ENCODE measurements at places on chromosomes 1 and 21.

- no peak for DNase-seq
Measured at GRCh38 chr1:176531921-176532897, 69.2 kb downstream of the PAPPA2 start.

- no peak for DNase-seq
Measured at GRCh38 chr1:157101149-157101548, 1.5 kb upstream of the ETV3L start.

DNA sequence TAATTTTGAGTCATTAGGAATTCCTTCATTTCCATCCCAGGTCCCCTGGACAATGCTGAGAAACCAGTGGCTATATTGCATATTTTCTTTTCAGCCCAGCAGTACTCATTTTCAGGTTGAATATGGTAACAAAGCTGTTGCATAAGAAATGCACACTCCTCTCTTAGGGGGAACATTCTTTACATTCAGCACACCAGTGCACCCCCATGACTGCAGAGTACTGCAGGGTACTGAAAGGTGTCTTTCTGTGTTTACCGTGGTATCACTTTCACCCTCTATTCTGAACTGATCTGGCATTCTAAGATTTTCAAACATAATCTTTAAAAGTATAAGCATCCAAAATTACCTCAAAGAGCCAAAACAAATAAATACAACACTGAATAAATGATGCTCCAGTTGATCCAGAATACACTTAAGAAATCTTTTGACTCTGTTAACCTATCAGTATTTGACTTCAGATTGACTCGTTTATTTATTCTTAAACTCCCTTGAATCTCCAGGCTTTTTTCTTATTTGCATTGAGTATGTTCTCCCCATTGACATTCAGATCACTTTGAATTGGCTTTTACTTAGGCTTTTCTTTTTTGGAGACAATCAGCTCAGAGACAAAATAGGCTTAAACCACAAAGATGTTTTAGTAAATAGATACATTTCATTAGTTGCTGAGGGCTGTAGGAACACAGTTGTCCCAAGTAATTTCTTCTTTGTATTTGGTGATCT, 213.6 kb downstream of the NFIA start:
- no peak for DNase-seq

- DNase-seq, result no peak
Measured at GRCh38 chr1:22043198-22043769, 9.2 kb upstream of the CDC42 start.

- DNase-seq, result no peak
Measured at GRCh38 chr1:214452152-214452784, 99.1 kb downstream of the PTPN14 start.

DNA sequence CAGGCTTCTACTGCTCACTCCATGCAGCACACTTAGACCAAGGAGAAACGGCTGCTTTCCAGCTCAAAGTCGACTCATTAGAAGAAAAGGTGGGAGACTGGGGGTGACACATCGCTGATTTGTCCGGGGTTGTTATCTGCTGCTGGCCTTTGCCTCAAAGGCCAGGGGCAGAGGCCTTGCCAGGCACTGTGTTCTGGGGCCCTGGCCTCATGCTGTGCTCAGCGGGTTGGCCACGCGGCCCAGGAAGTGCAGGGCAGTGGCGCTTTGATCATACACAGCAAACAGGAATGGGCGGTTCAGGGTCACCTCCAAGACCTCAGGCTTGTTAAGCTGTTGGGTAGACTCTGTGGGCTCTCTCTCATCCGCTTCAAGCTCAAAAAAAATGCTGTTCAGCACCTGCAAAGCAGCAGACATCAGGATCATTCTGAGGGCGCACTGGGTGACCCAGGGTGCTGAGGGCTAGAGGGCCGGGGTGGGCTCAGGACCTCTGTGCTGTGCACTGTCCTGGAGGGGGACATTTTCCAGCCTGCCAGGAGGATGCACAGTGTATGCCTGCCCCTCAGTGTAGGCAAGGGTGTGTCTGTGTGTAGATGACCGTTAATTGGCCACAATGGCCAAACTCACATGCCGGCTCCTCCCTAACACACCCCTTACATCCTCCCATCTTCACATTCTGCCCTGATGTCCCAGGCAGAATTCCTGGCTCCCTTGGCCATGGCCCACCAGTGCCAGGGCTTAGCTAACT, 10.8 kb downstream of the AGT start:
- DNase-seq, result no peak

DNA sequence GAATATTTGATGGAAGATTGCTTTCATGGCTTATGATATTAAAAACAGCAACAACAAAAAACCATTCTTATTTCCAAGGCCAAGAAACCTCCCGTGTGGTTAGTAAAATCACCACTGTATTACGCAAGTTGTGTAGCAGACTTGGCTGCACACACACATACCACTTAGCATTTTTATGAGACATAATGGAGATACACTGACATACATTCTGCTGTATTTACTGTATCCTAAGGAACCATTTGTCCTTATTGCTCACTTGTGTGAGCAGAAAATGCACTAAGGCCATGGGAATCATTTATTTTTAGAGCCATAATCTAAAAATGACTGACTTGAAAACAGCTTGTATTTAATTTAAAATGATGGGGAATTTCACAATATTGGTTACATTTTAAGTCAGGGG, 584 bp upstream of the C1orf141 start:
- DNase-seq, result no peak

GRCh38 chr1:185916861-185917260, 182.7 kb downstream of the HMCN1 start:
- DNase-seq, result no peak

- DNase-seq, result no peak
Measured at GRCh38 chr21:33028287-33028670, 2.5 kb downstream of the OLIG2 start.

DNA sequence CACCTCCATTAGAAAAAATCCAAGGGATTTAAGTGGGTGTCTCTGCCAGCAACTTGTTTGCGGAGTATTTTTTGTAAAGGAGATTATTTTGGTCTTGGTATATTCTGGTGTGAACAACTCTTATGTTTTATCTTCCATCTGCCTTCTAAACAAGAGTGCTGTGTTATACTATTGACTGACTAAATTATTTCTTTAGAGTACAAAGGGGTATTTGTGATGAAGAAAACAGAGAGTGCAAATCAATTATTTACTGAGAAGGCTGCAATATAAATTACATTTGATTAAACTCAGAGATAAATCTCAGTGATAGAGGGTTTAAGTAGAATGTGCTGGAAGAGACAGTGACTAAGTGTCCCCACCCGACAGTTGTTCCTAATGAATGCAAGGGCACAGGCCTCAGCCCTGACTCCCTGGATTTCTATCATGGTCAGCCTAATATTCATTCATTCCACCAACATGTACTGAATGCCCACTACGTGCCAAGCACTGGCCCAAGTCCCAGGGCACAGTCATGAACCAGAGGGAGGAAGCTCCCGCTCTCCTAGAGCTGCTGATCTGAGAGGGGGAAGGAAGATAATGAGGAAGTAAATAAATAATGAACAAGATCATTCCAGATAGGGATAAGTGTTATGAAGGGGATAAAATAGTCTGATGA, 196.9 kb upstream of the C8B start:
- DNase-seq, result no peak

- DNase-seq, result no peak
Measured at GRCh38 chr1:101122452-101123166, 97.0 kb upstream of the DPH5 start.

GRCh38 chr1:205199090-205199930, 12.2 kb downstream of the DSTYK start:
- no peak for DNase-seq

GRCh38 chr1:52707927-52708655, 9.9 kb upstream of the COA7 start:
- DNase-seq, result no peak

DNA sequence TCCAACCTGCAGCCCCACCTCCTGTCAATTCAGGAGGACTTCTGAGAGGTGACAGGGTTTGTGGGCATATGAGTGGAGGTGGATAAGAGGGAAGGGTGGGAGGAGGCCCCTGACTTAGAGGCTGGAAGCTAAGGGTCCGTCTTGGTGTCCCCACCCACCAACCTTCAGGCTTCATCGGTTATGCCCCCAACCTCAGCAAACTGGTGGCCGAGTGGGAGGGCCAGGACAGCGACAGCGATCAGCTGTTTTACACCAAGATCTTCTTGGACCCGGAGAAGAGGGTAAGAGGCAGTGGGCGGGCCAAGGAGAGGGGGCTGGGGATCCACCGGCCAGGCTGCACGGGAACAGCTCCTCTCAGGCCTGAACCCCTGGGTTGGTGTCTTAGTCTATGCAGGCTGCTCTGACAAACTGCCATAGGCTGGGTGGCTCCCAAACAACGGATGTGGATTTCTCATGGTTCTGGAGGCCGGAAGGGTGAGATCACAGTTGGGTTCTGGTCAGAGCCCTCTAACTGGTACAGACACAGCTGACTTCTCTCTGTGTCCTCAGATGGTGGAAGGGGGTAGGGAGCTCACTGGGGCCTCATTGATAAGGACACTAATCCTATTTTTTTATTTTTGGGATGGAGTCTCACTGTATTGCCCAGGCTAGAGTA, 18.1 kb downstream of the PLOD1 start:
- DNase-seq, result no peak

GRCh38 chr1:198443365-198444233, 96.9 kb downstream of the ATP6V1G3 start:
- DNase-seq, result no peak

- DNase-seq, result no peak
Measured at GRCh38 chr1:66917476-66917875, 7.2 kb downstream of the DNAI4 start.

DNA sequence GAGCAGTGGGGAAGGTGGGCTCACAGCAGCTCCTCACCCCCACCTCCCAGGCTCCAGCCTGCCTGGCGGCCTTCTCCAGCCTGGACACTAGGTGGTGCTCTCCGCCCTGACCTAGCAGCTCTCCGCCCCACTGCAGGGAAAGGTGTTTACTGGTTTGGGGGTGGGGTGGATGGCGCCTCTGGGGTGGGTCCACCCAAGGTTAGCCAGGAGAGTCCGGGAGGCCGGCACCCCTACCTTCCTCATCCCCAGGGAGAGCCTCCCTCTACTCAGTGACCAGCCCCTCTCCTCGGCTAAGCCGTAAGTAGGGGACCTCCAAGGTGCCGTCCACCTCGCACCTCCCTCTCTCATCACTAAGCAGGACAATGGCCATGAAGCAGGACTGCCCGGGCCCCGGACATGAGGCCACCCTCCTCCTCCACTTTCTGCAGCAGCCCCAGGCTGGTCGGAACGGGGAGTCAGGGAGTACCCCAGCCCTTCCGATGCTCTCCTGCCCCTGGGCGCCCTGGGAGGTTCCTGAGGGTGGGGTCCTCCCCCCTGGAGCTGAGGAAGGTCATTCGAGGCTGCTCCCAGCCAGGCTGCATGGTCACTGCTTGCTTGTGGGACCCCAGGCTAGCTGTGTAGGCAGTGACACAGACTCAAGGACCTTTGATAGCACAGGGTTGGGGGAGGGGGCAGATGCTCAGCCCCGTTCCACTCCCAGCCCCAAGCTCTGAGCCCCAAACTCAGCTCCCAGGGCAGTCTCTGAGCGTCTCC, 101.4 kb upstream of the VAMP3 start:
- peak; percentile 65 for DNase-seq

DNA sequence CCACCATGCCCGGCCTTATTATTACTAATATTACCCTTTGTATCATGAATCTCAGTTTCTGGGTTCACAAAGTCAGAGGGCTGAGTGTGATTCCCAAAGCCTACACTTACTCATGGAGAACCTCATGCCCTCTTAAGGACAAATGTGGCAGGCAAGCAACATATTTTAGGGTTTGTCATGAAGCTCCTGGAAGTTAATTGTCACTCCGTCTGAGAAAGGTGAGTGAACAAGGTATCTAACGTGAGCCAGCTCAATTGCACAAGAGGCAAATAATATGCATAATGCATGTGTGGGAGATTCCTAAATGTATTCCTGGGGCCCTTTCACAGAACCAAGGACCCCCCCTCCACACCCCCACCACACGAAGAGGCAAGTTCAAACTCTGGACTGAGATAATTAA, 10.1 kb upstream of the TIAM1 start:
- DNase-seq, result no peak

GRCh38 chr1:29736582-29737188, 500.4 kb downstream of the PTPRU start:
- DNase-seq, result no peak

DNA sequence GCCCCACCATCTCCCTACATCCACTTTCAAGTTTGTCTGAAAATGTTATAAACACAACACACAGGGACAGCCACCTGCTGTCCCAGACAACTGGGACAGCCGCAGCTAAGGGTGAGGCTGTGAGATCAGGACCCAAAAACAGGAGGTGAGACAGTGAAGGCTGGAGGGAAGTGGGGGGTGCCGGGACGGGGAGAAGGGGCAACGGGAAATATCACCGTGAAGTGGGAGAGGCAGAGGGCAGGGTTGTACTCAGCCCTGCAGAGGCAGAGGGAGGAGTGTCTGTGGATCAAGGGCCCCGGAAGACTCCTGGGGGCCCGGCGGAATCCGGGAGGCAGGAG, 114.4 kb downstream of the CASZ1 start:
- DNase-seq, result no peak

DNA sequence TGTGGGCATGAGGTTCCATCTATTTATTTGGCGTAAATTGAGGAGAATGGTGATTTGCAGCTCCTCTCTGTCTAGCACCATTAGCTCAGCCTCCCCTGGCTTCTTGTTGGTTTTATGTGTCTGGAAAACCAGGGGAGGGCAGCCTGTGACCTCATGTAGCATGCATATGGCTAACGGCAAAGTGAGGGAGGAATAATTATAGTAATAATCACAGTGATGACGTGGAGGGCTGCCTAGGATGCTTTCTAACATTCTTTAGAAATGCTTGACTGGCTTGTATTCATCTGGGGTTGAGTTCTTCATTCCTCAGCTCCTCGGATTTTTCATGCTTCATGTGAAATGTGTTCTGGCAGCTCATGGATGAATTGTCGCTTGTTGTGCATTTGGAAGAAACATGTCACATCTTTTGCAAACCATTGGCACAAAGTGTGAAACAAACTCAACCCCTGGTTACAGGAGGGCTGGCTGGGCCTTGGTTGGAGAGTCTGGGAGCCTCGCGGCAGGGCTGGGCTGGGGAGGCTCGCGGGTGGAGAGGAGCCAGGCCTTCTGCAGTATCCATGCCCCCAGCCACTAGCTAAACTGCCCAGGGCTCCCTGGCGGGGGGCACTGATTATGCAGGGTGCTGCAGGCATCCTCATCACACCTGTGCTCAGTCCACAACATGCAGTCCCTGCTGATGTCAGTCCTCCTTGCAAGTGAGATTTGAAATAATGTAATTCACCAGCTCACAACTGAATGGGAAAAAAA, 149.6 kb downstream of the DISC1 start:
- no peak for DNase-seq

All from activated T-cell treated with anti-CD3 and anti-CD28 coated beads, Interleukin-2, amount 50 U/mL, for 1 hour (primary cell).